T-helper 1 cell treated with Interleukin-12 subunit alpha and Interleukin-12 subunit beta and Interleukin-4 antibody, amounts not matched to agents 30 ng/mL and 1 ng/mL, for 36 hours (primary cell): ENCODE measurements at places on chromosomes 1 and 21. TPM values are rescaled to one million over a fixed set of nuclear protein-coding genes. Genes with fewer than 3 reads are reported as not detected.

Gene GPR25
- total RNA-seq = not detected in 2 replicates

Gene CD48
- total RNA-seq = 228 and 235 TPM in 2 replicates

Gene EMC1
- 45.2 and 47.8 TPM in 2 replicates for total RNA-seq

Gene ACTL8
- not detected in 2 replicates for total RNA-seq

Gene HPCAL4
- total RNA-seq = 3.0 and 3.1 TPM in 2 replicates

Gene YIPF1
- 20.1 and 23.1 TPM in 2 replicates for total RNA-seq
